Stimulated activated CD8-positive, alpha-beta memory T cell treated with anti-CD3 and anti-CD28 coated beads, Interleukin-7, amount 100 ng/mL, for 24 hours (primary cell): ENCODE measurements at places on chromosomes 4 and X.

GRCh38 chr4:47251348-47252135 is 212.0 kb downstream of the COMMD8 start:
- no peak for DNase-seq

DNA sequence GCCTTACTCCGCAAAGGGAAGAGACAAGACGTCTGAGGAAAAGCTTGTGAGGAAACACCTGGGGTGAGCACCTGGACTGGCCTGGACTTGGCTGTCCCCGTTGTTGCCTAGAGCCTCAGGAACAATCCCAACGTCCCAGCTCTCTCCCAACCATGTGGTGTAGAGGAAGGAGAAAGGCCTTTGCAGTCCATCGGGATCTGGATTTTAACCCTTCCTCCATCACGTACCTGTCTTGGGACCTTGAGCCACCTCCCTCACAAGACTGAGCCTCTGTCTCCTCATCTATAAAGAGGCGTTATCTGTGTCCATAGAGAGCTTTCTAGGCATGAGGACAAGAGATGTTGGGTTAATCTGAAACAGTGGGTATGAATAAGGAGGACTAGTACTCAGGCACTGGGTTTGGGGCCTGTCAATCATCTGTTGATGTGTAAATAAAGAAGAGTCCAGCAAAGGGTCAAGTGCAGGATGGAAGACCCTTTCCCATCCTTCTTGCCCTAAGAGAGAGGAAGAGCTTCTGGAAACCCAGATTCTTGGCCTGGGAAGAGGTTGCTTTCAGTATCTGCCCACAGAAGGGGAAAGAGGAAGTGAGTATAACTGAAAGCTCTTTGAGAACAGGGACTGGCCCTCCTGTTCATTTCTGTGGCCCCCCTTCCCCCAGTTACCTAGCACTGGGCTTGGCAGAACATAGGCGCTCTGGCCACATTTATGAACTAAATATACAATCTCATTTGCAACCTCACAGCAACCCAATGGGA is 137.1 kb downstream of the PJA1 start:
- DNase-seq: no peak

DNA sequence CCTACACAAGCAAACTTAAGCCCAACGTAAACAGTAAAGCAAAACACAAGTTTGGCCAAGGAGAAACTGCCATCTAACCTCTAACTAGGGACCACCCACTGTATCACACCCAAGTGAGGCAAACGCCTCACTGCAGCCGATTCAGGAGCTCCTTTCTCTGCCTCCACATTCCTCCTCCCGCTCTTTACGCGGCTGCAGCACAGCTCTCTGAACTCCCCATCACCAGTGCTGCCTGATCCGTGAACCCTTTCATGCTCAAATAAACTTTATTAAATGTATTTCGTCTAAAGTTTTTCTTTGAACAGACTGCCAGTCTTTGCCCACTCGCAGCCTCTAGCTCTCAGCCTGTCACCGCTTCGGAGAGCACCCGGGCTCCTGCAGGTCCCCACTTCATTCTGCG is 6.5 kb downstream of the PNMA6E start:
- DNase-seq: no peak

- DNase-seq: no peak
Observed at GRCh38 chr4:109708435-109708834, 5.2 kb upstream of the CASP6 start.

DNA sequence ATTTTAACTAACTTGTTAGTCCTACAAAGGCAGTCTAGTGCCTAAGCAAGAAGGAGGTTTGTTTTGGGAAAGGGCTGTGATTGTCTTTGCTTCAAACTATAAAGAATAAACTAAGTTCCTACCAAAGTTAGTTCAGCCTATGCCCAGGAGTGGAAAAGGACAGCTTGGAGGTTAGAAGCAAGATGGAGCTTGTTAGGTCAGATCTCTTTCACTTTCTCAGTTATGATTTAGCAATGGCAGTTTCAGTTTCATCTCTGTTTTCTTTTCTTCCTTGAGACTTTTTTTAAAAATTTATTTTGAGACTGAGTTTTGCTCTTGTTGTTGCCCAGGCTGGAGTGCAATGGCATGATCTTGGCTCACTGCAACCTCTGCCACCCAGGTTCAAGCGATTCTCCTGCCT is 82.9 kb upstream of the NLGN4X start:
- no peak for DNase-seq

- DNase-seq: no peak
Observed at GRCh38 chr4:155703486-155704247, 37.0 kb downstream of the GUCY1A1 start.

DNA sequence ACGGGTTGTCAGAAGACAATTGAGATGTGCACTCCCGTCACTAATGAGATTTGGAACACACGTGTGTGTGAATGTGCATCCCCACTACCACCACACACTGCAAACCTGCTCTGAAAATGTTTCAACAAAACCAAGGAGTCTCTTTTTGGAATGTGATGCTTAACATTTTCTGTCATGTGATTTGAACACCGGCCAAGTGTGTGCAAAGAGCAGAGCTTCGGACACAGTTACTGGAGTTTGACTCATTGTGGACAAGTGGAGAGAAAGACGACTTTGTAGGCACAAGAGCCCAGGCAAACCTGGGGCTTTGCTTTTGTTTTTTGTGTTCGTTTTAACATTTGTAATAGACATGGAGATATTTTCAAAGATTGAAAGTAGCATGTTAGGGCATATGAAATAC is 49.2 kb downstream of the CCKAR start:
- no peak for DNase-seq

DNA sequence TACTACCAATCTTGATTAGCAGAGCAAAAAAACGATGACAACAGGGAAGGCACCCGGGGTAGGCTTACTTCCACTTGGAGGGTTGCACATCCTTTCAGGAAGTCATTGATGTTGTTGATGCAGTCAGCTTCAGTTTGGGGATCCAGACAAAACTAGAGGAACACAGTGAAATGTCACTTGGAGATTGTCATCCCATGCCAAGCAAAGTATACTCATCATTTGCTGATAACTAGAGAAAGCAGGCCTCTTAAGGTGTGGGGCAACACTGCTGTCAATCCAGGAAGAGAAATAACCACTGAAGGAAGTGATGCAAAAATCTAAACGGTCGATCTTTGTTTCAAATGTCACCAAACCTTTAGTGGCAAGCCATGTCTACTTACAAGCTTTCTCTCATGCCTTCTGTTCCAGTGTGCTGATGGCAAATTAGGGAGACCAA is 1.4 kb downstream of the ARHGEF6 start:
- DNase-seq: no peak

GRCh38 chr4:105158837-105159236 is 12.2 kb downstream of the TET2 start:
- DNase-seq: no peak

DNA sequence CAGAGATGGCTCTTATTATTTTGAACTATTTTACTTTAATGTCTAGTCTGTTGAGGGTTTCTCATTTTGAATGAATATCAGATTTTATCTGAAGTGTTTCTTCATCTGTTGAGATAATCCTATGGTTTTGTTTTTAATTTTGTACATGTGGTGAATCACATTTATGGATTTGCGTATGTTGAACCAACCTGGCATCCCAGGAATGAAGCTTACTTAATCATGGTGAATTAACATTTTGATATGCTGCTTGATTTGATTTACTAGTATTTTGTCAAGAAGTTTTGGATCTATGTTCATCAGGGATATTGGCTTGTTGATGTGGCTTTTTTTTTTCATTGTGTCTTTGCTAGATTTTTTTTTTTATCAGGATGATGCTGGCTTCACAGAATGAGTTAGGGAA is 2390.9 kb downstream of the PCDH7 start:
- no peak for DNase-seq

DNA sequence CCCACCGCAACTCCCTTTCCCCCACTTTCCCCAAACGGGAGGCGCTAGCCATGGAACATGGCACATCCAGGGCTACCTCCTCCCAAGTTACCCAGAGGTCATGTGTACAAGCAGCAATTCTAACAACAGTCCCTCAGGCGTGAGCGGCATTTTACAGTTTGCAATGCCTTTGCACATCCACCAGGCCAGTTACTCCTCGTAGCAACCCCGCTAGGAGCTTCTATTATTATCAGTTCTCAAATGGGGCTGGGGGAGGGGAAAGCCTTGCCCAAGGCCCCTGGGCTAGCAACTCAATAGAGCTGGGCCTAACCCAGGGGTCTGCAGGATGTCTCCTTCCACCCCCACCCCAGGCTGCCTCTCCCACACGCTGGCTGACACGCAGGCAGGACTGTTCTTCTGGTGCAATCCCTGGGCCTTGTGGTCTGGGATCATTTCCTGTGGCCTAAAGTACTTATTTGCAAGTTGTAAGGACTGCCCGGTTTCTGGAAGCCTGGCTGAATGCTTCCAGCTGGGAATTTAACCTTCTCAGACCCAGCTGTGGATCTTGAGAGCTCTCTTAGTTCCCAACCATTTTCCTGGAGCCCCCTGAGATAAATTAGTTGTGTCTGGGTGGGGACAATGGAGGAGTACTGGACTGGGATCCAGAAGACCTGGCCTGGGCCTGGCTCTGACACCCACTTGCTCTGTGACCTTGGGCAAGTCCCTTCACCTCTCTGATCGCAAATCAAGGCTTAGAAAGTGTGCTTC is 27.7 kb downstream of the PJA1 start:
- DNase-seq: no peak

- DNase-seq: no peak
Observed at GRCh38 chr4:28774344-28774743, 1913.7 kb downstream of the STIM2 start.

DNA sequence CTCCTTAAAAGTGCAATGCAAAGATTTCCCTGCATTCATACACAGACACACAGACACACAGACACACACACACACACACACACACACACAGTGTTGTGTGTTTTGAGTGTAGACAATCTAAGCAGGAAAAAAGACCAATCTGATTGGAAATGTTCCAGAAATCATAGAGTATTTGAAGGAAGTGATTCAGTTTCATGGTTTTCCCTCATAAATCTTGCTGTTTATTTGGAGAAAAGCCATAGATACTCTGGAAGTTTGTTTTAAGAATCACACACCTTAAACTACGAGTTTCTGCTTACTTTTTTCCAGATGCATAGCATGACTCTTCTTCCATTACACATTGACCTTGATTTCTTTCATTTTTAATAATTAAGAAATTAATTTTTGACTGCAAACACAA is 298.5 kb upstream of the BMP3 start:
- DNase-seq: no peak

GRCh38 chrX:24149351-24150050 is at the start of gene ZFX:
Gene ZFX (plus strand): TSS chrX:24149729. CDS start chrX:24172743, 23,014 bp downstream.
- DNase-seq: peak; percentile 28

- no peak for DNase-seq
Observed at GRCh38 chr4:177351622-177352244, 42.1 kb downstream of the NEIL3 start.

DNA sequence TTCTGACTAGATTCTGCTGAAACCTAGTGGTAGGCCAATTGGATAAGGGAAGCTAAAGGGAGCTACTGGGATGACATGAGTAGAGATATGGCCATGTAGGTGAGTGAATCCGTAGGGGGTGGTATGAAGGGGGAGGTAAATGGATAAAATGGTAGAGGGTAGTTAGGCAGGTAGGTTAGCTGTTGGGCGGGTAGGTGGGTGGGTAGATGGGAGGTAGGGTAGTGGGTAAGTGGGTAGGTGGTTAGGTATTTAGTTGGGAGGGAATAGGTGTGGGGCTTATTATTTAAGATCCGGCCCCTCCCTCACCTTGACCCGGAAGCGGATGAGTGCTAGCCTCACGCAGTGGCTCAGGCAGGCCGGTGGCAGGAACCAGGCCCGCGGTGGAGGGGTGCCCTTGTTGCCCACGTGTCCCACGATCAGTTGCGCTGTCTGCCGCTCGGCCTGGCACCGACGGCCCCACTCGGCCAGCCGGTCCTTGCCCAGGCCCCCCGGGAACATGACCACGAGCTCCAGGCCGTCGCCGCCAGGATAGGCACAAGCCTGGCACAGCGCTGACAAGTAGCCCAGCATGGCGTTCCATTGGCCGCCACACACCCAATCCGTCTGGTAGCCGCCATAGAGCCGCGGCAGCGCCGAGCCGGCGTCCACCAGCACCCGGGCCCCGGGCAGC is 725 bp downstream of the FAM120C start:
- DNase-seq: peak; percentile 41

DNA sequence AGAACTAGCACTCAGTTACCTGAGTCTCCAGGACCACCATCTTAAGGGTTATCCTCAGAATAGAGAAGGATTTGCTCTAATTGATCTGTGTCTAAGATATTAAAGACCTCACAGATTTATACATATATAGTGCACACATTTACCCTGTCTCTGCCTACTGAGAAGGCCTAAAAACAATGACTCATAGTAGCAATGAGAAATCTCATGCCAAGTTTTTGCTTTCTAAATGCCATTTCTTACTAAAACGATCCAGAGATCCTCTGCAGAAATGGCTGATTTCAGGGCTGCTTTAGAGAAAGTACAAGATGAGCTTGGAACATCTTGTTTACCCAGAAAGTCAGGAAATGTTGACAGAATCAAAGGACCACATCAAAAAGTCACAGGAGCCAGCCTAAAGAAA is 79.1 kb upstream of the INPP4B start:
- DNase-seq: no peak

DNA sequence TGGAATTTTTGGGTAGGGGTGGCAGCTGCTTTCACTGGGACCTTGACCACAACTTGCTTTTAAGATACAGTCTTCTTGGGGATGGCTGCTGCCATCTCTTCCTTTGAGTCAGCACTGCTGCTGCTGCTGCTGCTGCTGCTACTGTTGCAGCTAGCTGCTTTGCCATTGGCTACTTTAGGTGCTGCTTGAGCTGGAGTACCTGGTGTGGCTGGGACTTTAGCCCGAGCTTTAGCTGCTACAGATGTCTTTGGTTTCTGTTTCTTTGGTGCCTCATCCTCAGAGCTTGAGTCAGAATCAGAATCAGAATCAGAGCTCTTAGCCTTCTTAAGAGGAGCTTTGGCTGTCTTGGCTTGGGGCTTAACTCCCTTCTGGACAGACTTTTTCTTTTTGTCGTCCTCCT is 52.2 kb downstream of the FAM9B start:
- DNase-seq: no peak

DNA sequence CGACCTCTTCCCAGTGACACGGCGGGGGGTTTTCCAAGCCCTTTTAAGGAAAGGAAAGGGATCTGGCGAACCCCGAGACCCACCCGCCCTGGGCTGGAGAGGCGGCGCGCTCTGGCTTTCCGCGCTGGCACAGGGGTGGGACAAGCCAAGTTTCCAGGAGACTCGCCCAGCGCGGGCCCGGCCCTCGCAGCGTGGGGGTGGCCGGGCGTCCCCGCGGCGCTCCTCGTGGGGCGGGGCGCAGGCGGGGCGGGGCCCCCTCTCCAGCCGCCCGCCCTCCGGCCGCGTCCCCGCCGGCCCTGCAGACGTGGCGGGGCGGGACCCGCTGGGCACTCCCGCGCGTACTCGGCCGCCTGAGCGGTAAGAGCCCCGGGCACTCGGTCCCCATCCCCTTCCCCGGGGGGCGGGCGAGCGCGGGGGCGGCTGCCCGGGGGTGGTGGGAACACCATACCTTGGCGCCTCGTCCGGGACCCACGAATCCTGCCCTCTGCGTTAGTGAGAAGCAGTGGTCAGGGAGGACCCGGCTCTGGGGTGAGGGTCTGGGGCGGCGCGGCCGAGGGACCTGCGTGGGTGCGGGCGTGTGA is at the start of gene FAM114A1:
FAM114A1 (plus strand) TSS at position 329 of the 581 bp plus-strand sequence. CDS start 10,273 bp downstream, outside the sequence.
- no peak for DNase-seq

DNA sequence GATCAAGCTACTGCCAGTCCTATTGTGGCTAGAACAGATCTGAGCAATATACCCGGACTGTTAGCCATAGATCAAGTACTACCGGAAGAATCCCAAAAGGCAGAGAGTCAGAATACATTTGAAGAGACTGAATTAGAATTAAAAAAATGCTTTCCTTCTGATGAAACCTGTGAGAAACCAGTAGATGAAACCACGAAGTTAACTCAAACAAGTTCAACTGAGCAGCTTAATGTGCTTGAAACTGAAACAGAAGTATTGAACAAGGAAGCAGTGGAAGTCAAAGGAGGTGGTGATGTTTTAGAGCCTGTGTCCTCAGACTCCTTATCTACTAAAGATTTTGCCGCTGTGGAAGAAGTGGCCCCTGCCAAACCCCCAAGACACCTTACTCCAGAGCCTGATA is 46.8 kb downstream of the WDR44 start:
- no peak for DNase-seq
